ENCODE measurements at places on chromosomes 7 and 10.

- DNase-seq, result no peak
These were observed 66.2 kb downstream of the COL13A1 start for GRCh38 chr10:69867699-69868558.

- DNase-seq, result no peak
These were observed 106.1 kb downstream of the TNS3 start for GRCh38 chr7:47475880-47476227.

- DNase-seq, result peak; percentile 49
These were observed 24.4 kb upstream of the PPIF start for GRCh38 chr10:79322616-79323543.

- DNase-seq, result no peak
These were observed 24.7 kb upstream of the MTPAP start for GRCh38 chr10:30373596-30374327.

DNA sequence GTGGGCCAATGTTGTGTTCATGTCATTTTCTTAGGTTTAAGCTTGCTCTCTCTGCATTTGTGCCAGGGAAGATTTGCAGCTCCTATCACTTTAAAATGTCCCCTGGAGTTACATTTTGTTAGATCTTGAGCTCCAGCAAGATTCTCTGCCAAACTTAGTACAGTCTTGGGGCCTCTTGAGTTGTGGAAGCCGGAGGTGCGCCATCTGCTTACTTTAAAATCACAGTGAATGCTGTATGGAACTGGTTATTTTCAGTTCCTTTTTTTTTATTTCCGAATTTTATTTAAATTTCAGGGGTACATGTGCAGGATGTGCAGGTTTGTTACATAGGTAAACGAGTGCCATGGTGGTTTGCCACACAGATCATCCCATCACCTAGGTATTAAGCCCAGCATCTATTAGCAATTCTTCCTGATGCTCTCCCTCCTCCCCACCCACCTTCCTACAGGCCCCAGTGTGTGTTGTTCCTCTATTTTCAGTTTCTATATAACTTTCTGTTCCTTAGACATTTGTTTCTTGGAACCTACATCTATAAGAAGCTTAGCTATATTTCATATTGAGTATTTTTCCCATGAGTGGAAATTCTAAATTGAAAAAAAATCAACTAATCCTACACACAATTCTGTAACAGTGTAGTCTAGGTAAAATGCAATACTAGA is 114.4 kb upstream of the CREB5 start:
- no peak for DNase-seq
